ENCODE measurements at places on chromosomes 11 and 22. TPM values are rescaled to one million over a fixed set of nuclear protein-coding genes. Genes with fewer than 3 reads are reported as not detected.

GRCh38 chr11:100004541-100004940 lies 682.5 kb upstream of the ARHGAP42 start:
- H3K4me1 ChIP-seq: no peaks in the 10 kb centered on the region
- no peak for DNase-seq
- H3K27ac ChIP-seq: no peak overlapping the region
- no peaks in the 10 kb centered on the region for H3K27me3 ChIP-seq
- H3K4me3 ChIP-seq: no peak overlapping the region
- no peaks in the 10 kb centered on the region for H3K36me3 ChIP-seq

GRCh38 chr22:49213731-49214352 lies 613.8 kb downstream of the BRD1 start:
- no peak overlapping the region for H3K4me3 ChIP-seq
- no peak overlapping the region for H3K27ac ChIP-seq
- H3K4me1 ChIP-seq: no peaks in the 10 kb centered on the region
- H3K27me3 ChIP-seq: peaks cover 51% of the 10 kb centered on the region

Gene DCDC1
- total RNA-seq: 1.8 TPM

GRCh38 chr11:119121811-119122124 lies 388 bp downstream of the HINFP start:
- H3K27me3 ChIP-seq: no peaks in the 10 kb centered on the region
- H3K4me3 ChIP-seq: peak overlapping the region; percentile 96
- H3K27ac ChIP-seq: peak overlapping the region; percentile 96
- H3K4me1 ChIP-seq: peaks cover 43% of the 10 kb centered on the region
- no peak for DNase-seq

GRCh38 chr11:2178906-2179494 lies 7.4 kb upstream of the TH start:
- no peaks in the 10 kb centered on the region for H3K36me3 ChIP-seq
- DNase-seq: no peak
- no peaks in the 10 kb centered on the region for H3K4me1 ChIP-seq
- peaks cover 6% of the 10 kb centered on the region for H3K27me3 ChIP-seq
- H3K27ac ChIP-seq: no peak overlapping the region

DNA sequence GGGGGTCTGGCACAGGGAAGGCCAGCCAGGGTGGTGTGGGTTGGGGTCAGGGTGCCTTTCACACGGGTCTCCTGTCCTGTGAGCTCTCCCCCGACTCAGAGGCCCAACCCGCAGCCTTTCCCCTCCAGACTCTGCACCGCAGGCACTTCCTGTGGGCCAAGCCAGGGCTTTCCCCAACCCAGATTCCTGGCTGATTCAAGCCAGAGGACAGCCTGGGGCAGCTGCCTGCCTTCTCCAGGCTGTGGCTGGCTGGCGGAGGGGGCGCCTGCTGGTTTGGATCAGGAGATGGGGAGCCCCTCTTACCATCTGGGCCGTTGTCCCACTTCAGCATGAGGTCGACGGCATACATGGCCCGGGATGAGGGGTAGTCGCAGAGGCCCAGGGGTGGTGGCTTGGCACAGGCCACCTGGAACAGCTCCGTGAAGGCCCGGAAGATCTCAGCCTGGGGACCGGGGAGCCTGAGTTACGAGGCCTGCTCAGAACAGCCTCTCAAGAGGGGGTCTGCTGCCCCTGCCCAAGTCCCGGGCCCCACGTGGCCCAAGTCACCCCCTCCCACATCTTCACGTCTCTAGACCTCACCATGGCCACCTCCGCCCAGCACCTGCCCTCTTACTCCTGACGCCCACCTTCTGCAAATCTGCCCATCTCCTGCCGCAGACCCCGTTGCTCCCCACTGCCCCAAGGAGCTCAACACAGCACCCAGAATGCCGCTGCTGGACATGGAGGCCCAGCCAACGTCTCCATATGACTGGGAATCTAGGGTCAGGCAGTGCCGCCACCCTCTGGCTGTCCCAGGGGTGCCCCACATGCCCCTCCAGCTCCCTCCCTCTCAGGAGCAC lies 17.3 kb downstream of the TSPO start:
- H3K4me3 ChIP-seq: no peak overlapping the region
- no peak for DNase-seq
- H3K36me3 ChIP-seq: peaks cover 40% of the 10 kb centered on the region
- H3K27ac ChIP-seq: no peak overlapping the region
- H3K27me3 ChIP-seq: no peaks in the 10 kb centered on the region
- H3K4me1 ChIP-seq: peaks cover 9% of the 10 kb centered on the region

Gene PLCB3
- 8.1 TPM for total RNA-seq

Gene LRP4
- not detected for total RNA-seq

DNA sequence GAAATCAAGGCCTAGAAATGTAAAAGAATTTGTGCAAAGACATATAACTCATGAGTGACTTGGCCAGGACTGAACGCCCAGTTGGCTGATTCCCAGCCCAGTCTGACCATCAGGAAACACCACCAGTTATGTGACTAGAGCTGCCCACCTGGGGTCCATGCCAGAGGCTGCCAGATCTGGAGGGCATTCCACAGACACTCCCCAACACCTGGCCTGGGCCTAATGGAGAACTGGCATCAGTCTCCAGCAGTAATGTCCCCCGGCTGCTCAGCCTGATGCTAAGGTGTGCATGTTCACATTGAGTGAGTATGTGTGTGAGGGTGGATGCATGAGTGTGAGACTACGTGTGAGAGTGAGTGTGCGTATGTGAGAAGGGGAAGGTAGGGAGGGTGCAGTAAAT lies 15.7 kb downstream of the PLAAT3 start:
- peaks cover 2% of the 10 kb centered on the region for H3K36me3 ChIP-seq
- H3K4me3 ChIP-seq: no peak overlapping the region
- peaks cover 7% of the 10 kb centered on the region for H3K4me1 ChIP-seq
- H3K27ac ChIP-seq: no peak overlapping the region
- no peak for DNase-seq
- no peaks in the 10 kb centered on the region for H3K27me3 ChIP-seq

Measured in naive thymus-derived CD8-positive, alpha-beta T cell (primary cell).